H9 (cell line): ENCODE measurements at places on chromosomes 12 and 14. TPM values are rescaled to one million over a fixed set of nuclear protein-coding genes. Genes with fewer than 3 reads are reported as not detected.

DNA sequence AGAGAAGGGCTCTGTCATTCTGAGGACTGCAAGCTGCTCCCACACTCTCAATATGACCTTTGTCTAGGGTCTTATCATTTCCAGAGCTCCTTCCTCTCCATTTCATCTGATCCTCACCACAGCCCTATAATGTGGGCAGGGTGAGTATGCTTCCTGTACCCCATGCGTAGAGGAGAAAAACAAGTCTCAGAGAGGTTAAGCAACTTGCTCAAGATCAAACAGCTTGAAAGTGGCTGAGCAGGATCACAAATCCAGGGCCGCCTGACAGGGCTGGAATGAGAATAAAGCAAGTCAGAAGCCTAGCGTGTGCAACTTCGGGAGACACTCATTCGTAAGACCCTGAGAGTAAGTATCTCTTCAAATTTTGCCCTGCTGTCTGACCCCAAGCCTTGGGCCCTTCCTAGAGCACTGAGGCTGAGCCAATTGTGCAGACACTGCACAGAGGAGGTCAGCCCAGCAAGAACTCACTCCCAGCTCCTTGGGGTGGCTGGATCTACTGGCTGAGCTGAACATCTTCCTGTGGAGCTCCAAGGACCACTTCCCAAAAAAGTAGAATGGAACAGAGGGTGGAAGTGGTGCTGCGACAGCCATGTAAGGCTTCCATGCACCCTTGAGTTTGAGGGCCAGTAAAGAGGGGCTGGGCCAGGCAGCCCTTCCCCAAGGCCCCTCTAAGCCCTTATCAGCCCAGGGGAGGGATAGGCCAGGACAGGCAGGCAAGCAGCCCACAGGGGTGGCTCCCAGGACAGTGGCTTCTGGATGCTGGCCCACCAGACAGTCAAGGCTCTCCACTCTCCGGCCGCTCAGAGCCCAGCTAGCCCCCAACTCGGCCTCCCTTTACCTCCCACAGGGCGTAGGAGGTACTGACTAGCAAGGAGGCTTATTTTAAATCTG, 10.5 kb downstream of the ZFP36L1 start:
- DNase-seq = no peak

DNA sequence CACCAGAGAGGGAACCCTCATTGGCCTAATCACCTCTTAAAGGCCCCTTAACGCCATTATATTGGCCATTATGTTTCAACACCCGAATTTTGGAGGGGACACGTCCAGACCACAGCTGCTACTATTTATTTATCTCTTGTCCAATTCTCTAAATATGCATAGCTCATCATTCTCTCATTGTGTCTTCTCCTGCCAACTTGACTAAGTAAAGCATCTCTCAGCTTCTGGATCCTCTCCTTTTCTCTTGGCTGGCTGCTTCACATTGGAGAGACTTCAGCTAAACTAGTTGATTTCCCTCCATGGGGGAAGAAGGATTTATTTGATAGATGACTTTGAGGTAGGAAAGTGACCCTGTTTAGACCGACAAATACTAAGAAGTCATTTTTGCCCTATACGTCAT, 120.4 kb upstream of the KRR1 start:
- DNase-seq = no peak

DNA sequence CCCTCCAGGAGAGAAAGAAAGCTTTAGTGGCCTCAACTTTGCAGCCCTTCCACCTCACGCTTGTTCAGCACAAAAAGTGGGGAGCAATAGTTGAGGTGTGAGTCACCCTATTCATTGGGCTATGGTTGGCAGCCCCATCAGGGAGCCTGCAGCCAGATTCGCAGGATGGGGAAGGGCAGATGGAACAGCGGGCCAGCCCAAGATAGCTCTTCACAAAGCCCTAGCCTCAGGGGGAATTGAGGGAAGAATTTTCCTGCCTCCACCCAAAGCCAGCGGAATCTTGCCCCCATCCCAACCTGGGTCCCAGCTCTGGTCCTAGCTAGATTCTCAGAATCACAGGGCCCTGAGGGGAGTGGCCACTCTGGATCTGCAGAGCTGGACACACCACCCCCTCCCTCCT, 3.6 kb upstream of the KRT5 start:
- DNase-seq = no peak

DNA sequence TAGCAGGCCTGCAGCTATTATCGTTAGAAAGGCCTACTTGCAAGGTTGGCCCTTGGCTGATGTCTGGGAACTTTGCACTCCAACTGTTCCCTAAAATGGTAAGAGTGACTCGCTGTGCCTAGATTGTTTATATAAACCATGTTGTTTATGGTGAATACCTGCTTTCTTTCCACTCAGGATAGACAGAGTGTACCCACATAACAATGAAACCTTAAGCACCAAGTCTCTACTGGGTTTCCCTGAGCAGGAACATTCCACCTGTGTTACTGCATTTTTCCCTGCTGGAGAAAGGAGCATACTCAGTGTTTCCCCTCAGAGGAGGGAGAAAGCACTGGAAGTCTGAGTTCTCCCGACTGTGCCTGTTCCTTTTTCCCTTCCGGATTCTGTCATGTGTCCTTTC, 32.8 kb downstream of the ERP29 start:
- no peak for DNase-seq

The KLRC2 gene
- total RNA-seq = not detected in 2 replicates

DNA sequence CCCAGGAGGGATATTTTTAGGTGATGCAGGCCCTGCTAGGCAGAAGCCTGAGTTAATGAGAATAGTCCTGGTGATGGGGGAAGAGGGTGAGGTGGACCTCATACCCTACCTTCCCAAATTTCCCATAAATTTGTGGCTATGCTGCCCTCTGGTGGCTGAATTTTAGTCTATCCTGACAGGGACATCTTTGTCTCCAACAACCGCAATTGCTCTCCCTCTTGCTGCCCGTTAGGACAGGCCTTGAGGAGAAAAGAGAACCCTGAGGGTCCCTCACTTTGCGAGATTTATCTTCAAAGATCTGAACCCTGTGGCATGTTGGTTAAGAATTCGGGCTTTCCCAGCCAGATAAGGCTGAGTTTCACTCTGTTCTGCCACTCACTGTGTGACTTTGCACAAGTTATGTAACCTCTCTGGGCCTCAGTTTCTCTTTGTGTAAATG, 9.8 kb upstream of the ZNF385A start:
- peak; percentile 78 for DNase-seq

The KRT6C gene
- not detected in 2 replicates for total RNA-seq

The SVOP gene
- 0.11 and 0.15 TPM in 2 replicates for total RNA-seq

GRCh38 chr14:51845811-51846210, 14.6 kb upstream of the GNG2 start:
- no peak for DNase-seq

GRCh38 chr14:71754422-71755095, 177.7 kb upstream of the RGS6 start:
- peak; percentile 57 for DNase-seq

The ZNF664 gene
- 29.5 and 31.7 TPM in 2 replicates for total RNA-seq

- no peak for DNase-seq
Measured at GRCh38 chr12:40054555-40055227, 51.2 kb downstream of the SLC2A13 start.

GRCh38 chr12:114206525-114206924, 199.4 kb downstream of the TBX5 start:
- no peak for DNase-seq

DNA sequence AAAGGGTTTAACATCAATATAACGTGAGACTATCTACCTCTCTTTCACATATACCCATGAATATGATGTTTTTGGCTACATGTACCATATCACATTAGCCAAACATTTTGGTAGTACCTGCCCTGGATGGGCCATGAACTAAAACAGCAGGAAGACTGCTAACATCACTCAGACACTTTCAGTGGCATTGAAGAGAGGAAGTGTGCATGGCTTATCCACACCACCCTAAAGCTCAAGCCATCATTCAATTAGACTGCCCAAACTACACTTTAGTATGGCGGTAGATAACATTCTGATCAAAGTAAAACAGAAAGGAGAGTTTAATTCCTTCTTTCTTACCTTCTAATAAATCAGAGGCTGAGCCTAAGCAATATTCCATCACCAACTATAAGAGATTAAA, 103.0 kb downstream of the PEBP1 start:
- no peak for DNase-seq

- DNase-seq = no peak
Measured at GRCh38 chr12:56150563-56150962, 1.8 kb upstream of the MYL6B start.

- no peak for DNase-seq
Measured at GRCh38 chr12:29350080-29350479, 30.9 kb downstream of the ERGIC2 start.

DNA sequence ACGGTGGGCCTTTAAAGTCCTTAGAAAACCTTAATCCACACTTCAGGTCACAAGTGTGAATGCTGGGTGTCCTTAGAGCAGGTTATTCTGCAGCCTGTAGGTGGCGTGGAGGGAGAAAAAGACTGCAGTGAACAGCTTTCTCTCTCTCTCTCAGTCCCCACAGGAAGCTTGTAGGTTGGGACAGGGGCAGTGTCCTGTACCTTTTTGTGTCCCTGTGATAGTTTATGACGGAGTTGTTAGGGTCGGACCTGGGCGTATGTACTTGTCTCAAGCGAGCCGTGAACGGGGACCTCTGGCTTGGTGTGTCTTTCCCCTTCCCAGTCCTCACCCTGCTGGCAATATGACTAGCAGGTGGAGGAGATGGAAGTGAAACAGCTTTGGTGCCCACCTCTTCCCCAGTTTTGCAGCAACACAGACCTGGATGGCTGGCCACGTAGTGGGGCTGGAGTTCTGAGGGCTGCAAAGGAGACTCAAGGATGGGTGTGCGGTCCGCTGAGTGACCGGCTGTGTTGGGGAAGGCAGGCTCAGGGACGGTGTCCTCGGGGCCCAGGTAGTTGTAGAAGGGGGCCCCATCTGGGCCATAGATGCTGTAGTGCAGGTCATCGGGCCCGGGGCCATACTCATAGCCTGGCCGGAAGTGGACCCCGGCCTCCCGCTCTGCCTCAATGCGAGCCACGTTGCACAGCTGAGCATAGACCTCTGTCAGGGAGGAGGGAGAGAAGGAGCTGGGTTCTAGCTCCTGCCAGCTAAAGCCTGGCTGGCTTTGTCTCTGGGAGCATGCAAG, 8.9 kb downstream of the ISCA2 start:
- DNase-seq = peak; percentile 69

DNA sequence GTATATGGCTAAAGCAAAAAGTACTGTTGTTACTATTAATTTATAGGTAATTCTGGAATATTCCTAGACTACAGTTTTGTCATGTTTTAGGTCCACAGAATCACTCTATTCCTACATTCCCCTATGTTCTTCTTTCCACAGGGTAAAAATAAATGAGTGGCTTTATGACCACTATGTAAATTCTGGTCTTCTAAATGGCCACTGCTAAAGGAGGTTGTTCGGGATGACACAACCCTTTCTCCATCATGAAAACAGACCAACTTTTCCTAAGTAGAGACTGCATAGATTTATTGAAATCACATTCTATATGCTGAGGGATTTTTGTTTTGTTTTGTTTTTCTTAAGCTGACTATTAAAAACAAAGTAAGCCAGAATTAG, 88.0 kb downstream of the SYT1 start:
- DNase-seq = no peak

DNA sequence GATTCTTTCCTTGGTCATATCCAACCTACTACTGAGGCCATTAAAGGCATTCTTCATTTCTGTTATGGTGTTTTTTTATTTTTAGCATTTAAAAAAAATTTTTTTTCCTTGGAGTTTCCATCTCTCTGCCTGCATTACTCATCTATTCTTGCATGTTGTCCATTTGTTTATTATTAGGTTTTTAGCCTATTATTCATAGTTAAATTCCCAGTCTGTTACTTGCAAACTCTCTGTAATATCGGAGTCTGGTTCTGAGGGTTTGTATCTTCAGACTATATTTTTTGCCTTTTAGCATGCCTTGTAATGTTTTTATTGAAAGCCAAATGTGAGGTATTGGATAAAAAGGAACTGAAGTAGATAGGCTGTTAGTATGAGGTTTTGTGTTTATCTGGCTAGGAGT, 284.3 kb downstream of the FUT8 start:
- no peak for DNase-seq

The NAV3 gene
- 0.81 and 3.0 TPM in 2 replicates for total RNA-seq

The GPD1 gene
- 0.70 and 1.2 TPM in 2 replicates for total RNA-seq

- peak; percentile 71 for DNase-seq
Measured at GRCh38 chr12:57237932-57238853, 8.7 kb downstream of the SHMT2 start.

- no peak for DNase-seq
Measured at GRCh38 chr14:100835548-100836310, 9.8 kb downstream of the MEG3 start.

DNA sequence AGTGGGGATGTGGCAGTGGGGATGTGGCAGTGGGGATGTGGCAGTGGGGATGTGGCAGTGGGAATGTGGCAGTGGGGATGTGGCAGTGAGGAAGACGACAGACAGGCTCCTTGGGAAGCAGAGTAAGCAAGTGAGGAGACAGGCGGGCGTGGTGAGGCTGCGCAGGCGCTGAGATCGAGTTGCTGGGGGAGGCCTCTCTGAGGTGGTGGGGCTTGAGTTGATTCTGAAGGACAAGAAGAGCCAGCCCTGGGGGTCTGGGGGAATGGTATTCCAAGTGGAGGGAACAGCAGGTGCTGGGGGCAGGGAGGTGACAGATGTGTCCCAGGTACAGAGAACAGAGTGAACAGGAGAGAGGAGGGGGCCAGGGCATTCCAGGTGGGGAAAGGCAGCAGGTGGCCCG, 33.8 kb upstream of the TSPAN9 start:
- DNase-seq = no peak

The CCDC175 gene
- total RNA-seq = 0.09 TPM in 1 of 2 replicates, not detected in the other

DNA sequence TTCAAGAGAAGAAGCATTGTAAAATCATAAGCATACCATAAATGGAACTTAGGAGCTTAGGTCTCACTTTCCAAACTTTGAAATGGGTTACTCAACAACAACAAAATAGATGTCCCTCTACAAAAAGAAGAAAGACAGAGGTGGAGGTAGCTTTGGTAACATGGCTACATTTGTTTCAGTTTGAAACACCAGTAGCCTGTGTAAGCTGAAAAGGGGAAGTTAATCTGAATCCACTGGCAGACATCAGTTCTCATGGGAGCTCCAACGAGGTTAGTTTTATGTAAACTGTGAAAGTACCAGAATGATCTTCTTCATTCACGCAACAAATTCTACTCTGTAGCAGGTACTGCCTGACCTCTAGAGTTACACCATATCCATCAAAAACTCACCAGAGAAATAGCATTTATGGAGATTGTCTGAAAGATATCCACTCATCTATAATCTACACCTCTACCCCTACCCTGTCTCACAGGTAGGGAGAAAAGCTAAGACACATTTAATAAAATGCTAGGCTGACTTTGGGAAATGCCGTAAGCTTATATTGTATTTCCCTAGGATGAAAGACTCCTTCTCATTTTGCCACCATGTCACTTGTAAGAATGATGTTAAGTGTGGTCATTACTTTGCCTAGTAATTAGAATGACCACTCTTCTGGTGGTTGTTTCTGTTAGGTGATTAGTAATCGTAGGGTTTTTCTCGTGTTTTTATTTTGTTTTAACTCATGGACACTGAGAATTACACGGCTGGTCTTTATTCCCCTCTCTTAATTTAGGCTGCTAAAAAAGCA, 224.1 kb downstream of the ASCL1 start:
- DNase-seq = no peak
